Natural killer cell (primary cell): ENCODE measurements at places on chromosomes 5 and 9. TPM values are rescaled to one million over a fixed set of nuclear protein-coding genes. Genes with fewer than 3 reads are reported as not detected.

Gene IL3
- total RNA-seq: not detected

Gene GDNF
- not detected for total RNA-seq

Gene NHP2
- 39.2 TPM for total RNA-seq

Gene SURF1
- 44.4 TPM for total RNA-seq

Gene FBN2
- total RNA-seq: 0.70 TPM

Gene DMRT3
- total RNA-seq: not detected

Gene HRCT1
- total RNA-seq: not detected

Gene HACD4
- total RNA-seq: 14.4 TPM

Gene ATP6V1G1
- 93.5 TPM for total RNA-seq

Gene NUTM2G
- total RNA-seq: not detected

Gene TXN
- total RNA-seq: 41.9 TPM

Gene TICAM2
- 1.3 TPM for total RNA-seq

Gene WDR5
- total RNA-seq: 18.6 TPM

Gene QRFP
- total RNA-seq: not detected

Gene ACTBL2
- not detected for total RNA-seq

Gene MYO10
- 0.83 TPM for total RNA-seq

Gene C5orf63
- 10.4 TPM for total RNA-seq

Gene GRM6
- total RNA-seq: not detected

Gene STKLD1
- total RNA-seq: 2.9 TPM

Gene GFI1B
- 0.41 TPM for total RNA-seq

Gene GABRB2
- total RNA-seq: not detected

Gene BTNL8
- not detected for total RNA-seq

Gene SIGMAR1
- total RNA-seq: 22.1 TPM

Gene RGS3
- total RNA-seq: 269 TPM
